ENCODE measurements at places on chromosomes 2 and 18.

DNA sequence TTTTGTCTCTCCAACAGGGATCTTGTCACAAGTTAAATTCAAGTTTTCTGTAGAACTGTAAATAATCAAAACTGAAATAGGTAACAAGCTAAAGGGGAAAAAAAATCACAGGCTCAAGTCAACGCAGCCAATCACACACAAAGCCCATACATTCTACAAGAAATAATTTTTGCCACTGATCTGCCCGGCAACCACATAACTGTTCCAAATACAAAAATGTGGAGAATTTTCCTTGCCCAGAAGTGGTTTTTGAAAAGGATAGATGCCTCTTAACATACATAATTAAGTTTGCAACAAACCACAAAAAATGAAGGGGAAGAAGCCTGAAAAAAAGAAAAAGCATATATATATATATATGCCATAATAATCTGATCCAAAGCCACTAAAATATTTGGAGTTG lies 60.3 kb downstream of the FARSB start:
- peak; percentile 41 for DNase-seq

GRCh38 chr18:39655341-39655740 lies 2089.7 kb upstream of the CELF4 start:
- no peak for DNase-seq

DNA sequence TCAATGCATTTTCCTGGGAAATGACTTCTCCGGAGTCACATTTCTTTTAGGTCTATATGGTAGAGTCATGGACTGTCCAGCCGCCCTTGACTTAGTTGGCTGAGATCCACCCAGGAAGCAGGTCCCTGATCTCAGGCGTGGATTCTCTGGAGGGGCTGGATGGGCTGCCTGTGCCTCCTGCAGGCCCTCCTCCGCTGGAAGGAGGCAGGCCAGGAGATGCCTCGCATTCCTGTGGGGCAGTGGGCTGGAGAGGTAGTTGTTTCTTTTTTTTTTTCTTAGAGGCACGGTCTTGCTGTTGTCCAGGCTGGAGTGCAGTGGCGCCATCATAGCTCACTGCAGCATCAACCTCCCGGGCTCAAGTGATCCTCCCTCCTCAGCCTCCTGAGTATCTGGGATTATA lies 129.0 kb upstream of the MYCN start:
- no peak for DNase-seq

GRCh38 chr18:26438980-26439379 lies 109.4 kb downstream of the KCTD1 start:
- DNase-seq = no peak

GRCh38 chr18:24306201-24306600 lies 91.4 kb downstream of the OSBPL1A start:
- peak; percentile 43 for DNase-seq

DNA sequence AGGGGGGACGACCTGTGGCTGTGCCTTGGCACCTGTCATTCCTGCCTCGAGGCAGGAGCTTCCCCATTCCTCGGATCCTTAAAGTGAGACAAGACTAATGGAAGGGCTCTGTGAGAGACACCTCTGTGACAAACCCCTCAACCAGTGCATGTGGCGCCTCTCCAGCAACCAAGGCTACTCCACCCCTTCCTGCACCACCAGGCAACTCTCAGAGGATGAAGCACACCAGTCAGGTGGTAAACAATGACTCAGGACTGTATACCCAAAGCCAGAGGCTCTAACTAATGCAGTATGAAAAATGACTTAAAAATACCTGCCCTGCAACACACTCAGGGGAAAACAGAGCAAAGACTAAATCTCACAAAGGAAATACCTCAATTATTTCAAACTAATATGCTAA lies 136.9 kb downstream of the UXS1 start:
- DNase-seq = no peak

GRCh38 chr2:143160732-143161707 lies 31.8 kb downstream of the ARHGAP15 start:
- DNase-seq = no peak

- no peak for DNase-seq
Measured at GRCh38 chr2:218307415-218308090, 15.2 kb upstream of the TMBIM1 start.

GRCh38 chr2:43280994-43281393 lies 54.6 kb upstream of the ZFP36L2 start:
- no peak for DNase-seq

- no peak for DNase-seq
Measured at GRCh38 chr18:37391698-37392548, 173.7 kb downstream of the CELF4 start.

DNA sequence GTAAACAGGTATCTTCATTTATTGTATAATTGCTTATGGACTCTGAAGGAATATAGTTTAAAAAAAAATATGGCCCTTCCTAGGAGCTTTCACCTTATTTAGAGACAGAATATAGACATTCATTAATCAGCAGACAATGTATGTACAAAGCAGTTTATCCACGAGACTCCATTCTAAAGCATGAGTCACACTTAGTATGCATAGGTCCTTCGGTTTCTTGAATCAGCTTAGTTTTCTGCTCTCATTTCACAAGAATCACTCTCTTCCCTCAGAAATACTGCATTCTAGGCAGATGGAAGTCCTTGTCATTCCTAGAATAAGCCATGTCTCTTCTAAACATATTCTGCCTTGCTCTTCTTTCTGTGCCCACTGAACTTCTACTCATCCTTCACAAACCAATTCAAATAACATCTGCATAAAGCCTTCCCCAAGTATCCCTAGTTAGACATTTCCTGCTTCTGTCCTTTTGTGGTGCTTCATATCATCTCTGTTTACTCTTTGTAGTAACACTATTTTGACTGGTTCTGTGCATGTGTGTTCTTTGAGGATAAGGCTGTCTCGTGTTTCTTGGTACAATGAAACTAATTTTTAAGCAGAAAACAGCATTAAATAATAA lies 84.5 kb downstream of the PTRHD1 start:
- peak; percentile 55 for DNase-seq

GRCh38 chr2:180322781-180323180 lies 315.7 kb upstream of the CWC22 start:
- no peak for DNase-seq

DNA sequence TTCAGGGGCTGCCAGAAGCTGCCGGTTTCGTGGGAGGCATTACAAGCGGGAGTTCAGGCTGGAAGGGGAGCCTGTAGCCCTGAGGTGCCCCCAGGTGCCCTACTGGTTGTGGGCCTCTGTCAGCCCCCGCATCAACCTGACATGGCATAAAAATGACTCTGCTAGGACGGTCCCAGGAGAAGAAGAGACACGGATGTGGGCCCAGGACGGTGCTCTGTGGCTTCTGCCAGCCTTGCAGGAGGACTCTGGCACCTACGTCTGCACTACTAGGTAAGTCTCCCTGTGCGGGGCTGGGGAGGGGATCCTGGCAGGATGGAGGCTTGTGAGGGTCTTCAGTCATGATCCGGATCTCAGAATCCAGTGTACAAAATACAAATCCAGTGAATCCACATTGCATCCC lies 17.8 kb downstream of the IL1R2 start:
- no peak for DNase-seq

- no peak for DNase-seq
Measured at GRCh38 chr2:24301599-24301998, 58.7 kb downstream of the ITSN2 start.

- DNase-seq = no peak
Measured at GRCh38 chr18:63859781-63860475, 27.6 kb upstream of the SERPINB2 start.

DNA sequence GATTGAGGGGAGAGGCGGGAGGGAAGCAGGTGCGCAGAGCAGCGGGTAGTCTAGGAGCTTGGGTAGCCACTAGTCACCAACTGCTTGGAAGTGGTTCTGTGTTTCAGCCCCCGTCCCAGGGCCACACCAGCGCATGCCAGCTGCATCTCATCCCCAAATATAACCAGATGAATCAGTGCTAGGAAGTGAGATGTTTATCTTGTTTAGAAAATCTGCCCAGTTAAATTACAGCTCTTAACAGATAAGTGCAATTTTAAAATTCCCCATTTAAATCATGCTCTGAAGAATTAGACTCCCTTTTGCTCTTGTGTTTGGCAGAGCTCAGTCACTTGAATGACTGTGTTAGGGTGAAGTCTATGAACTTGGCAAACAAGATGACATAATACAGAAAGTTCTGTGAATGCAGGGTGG lies 193.8 kb downstream of the SEPTIN10 start:
- DNase-seq = no peak

- no peak for DNase-seq
Measured at GRCh38 chr2:23020659-23021058, 364.3 kb upstream of the KLHL29 start.

- DNase-seq = peak; percentile 77
Measured at GRCh38 chr2:177325554-177325953, 61.0 kb upstream of the NFE2L2 start.

- no peak for DNase-seq
Measured at GRCh38 chr2:41313082-41313481, 734.7 kb upstream of the PKDCC start.
